ENCODE measurements at places on chromosomes 13 and 19.

DNA sequence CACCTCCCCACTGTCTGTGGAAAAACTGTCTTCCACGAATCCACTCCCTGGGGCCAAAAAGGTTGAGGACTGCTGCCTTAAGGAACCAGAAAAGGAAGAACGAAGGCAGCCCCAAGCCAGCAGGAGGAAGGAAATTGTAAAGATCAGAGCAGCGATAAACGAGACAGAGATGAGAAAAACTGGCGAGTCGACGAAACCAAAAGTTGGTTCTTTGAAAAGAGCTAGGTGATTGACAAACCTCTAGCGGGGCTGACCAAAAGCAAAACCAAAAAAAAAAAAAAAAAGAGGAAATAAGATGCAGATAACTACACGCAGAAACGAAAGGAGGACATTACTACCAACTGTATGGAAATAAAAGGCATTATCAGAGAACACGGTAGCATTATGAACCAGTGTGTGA, 76.9 kb downstream of the GADD45B start:
- peak; percentile 33 for DNase-seq

DNA sequence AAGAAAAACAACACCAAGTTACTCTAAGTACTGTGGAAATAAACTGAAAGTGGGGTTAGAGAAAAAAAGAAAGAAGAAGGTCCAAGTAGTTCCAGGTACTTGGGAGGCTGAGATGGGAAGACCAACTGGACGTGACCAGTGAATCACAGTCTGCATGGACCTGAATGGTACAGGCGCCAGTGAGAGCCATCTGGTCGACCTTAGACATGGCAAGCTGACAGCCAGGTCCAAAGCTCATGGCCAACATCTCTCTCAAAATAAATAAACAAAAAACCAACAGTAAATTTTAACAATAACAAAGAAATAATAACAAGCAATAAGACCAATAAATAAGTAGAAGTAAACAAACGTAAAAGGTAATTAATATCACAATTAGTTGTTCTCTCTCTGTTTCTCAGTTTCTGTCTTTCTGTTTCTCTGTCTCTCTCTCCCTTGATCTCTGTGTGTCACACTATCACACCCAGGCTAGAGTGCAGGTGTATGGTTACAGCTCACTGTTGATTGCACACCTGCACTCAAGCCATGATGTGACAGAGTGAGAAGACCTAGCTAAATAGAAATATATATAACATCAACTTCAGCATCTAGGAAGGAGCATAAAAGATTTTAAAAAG, 31.6 kb upstream of the ZNF724 start:
- DNase-seq: peak; percentile 14

DNA sequence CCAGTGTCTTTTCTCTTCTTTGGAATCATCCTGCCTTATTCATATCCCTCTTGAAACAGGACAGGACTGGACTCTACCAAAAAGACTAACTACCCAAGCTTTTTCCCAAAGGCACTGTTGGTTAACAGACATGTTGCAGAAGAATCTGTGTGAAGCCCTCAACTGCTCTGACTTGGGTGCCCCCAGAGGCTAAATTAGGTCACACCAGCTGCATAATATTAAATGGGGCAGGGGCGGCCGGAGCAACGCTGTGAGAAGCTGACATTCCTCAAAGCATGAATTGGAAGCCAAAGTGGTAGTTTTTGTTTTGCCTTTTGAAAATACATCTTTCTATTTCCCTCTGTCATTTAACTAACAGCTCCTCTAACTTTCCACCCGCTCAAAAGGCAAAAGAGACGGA, 185.9 kb downstream of the LHFPL6 start:
- DNase-seq: peak; percentile 33

- no peak for DNase-seq
Observed at GRCh38 chr19:7545904-7546303, 10.4 kb downstream of the PNPLA6 start.

DNA sequence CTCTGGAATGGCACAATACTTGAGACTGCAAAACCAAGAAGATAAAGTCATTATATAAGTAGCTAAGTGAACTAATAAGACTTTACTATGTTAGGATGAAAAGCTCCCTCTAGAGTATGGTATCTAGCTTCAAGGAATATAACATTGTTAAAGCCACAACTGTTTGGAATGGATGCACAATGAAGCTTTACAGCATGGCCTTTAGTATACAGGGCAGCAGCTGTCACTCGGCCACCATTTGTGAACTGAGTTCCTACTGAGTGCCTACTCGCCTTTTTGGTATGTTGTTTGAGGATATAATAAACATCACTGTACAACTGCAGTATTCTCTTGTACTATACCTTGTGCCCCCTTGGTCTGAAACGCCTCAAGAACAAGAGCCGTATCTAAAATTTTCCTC, 6.8 kb downstream of the ALG5 start:
- no peak for DNase-seq

GRCh38 chr13:103510007-103510535, 443.9 kb upstream of the SLC10A2 start:
- no peak for DNase-seq

GRCh38 chr13:75214846-75215245, 267.1 kb downstream of the TBC1D4 start:
- DNase-seq: no peak

All from ELR (cell line).